ENCODE measurements at places on chromosomes 6 and 20.
A peak's percentile ranks its signal among the peaks of the same experiment; 100 is the strongest.

DNA sequence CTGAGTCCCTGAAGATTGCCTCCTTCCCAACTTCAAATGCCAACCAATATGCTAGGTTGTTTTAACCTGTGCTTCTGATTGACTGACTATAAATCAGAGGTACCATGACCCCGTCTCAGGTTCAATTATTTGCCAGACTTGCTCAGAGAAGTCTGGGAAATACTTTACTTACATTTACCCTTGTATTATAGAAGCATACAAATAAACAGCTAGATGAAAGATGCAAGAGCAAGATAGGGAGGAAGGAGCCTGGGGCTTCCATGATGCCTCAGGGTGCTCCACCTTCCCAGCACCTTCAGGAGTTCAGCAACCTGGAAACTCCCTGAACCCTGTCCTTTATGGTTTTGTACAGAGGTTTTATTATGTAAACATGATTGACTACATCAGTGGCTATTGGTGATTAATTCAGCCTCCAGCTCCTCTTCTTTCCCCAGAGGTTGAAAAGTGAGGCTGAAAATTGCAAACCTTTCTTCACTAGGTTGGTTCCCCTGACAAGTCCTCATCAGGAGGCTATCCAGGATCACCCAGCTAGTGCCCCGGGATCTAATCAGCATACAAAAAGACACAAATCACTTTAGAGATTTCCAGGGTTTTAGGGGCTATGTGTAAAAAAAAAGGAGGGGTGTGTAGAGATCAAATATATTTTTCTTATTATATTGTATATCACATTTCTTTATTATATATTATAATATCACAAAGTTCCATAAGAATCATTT is 547.7 kb downstream of the EPM2A start:
- DNase-seq, result no peak

DNA sequence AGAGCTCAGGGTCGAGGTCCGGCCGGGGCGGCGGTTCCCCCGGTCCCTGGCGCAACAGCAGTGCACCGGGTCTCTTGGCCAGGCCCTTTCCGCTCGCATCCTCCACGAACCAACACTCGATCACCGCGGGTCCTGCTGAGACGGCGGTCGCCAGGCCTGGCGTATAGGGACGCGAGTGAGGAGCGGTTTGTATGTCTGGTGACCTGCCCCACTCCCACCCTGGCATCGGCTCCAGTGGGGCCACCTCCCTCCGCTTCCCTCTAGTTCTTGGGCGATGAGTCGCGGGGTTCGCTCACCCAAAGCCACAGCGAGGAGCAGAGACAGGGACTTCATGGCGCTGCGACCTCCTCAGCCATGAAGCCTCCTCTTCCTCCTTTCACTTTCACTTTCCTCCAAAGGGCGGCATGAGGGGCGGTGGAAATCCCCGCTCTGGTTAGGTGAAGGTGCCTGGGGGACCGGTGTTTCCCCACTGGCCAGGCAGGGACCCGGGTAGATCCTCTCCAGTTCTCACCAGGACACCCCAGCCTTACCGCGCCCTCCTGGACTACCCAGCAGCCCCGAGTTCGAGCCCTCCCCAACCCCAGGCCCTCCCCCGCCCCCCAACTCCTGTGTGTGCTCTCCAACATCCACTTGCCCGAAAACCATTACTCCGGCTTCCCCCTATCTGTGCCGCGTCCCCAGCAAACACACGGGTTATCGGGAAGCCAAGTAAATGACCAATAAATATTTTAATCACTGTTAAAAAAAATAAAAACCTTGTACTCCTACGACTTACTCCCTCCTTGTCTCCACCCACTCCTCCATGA is at the start of gene TAPBP:
TAPBP (minus strand) TSS at position 370 of the 806 bp plus-strand sequence; CDS start at position 333, 37 bp downstream.
- no peak for DNase-seq

DNA sequence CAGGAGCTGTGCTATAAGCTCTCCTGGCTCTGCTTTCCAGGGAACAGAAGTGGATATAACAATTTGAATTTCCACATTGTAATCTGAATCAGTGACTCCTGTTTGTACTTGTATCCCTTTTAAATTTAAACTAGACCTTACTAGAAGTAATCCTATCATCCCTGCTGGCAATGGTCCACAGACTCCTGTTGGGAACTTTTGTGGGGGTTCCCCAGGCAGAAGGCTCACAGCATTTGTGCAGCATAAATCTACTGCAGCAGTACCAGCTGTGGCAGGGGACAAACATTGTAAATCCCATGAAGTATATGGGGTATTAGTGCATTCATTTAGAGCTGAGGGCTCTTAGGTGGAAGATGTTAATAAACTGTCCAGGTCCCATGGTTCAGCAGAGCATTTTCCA is 12.0 kb upstream of the PDCD2 start:
- DNase-seq, result no peak

GRCh38 chr20:6660441-6660840 is 107.0 kb upstream of the BMP2 start:
- peak; percentile 91 for DNase-seq

DNA sequence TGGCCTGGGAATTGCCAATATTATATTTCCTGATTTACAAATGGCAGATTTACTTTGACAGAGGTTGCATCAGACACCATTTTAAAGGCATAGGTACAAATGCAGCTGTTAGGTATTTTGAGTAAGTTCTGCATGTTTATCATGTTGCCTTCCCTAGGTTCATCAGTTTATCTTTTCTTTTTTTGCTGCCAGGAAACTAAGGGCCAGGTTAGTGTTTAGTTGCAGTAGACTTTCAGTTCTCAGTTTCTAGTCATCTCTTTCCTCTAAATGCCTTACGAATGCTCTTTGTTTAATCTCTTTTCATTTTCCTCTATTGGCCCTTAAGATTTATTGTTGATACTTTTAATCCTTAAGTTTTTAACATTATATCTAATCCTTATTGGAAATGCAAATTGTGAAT is 129.9 kb downstream of the SMAP1 start:
- no peak for DNase-seq

DNA sequence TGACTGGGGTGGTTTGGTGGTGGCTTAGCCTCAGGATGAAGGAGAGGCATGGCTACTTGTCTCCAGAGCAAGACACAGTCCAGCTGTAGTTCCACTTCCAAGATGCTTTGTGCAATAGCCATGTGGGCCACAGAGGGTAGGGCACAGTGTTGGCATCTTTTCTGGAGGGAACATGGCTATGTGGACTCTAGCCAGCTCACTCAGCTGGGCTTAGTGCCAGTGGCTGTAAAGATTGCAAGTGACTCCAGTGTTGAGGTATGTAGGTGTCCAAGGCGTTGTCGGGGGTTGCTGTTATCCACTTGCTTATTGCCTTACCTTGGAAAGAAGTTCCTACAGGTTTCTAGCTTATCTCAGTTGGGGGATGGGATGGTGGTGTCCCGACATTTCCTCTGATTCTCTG is 233.4 kb downstream of the CD109 start:
- DNase-seq, result peak; percentile 94

DNA sequence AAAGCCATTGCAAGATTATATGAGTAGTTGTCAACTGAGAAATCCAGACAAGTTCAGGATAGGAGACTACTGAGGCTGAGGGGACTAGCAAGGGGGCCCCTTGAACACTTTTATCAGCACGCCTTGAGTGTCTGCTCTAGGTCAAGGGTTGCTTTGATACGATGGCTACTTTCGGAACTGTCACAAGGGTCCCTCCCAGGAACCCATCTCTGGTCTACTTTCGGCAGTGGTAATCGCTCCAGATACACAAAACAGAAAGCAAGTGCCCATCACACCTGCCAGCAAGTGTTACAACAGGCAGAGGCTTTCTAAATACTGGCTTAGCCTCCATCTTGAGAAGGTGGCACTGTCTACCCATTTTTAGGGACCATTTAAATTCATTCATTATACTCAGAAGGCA is 61.1 kb downstream of the GJA10 start:
- no peak for DNase-seq

DNA sequence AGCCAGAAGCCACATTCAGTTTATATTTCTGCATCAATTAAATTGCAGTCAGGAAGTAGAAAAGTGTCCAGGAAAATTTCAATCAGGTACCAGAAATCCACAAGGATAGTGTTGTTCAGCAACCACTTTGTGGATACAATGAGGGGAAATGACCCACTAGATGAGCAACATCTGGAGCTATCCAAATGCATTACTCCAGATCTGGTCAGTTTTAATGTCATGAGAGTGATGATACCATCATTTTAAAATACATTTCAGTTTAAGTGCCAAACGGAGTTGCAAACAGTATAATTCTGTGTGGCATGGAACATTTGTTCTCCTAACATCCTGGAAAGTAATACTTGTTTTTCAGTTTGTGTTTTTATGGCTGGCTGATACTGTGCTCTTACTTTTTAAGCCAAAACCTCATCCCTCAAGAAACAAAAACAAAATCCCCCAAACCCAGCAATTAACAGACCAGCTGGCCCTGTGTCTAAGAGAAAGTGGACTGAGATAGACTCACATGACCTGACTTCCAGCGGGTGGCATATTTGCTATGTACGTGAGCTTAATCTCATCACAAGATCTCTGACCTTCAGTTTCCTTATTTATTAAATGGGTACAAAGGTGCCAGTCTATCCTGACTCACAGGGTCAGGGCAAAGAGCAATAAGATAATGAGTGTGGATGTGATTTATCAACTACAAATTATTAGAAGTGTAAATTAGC is 58.8 kb upstream of the CNKSR3 start:
- DNase-seq, result no peak

GRCh38 chr6:28258877-28259777 is at the start of gene NKAPL:
NKAPL (plus strand) TSS chr6:28259297; CDS start chr6:28259372, 75 bp downstream.
- no peak for DNase-seq

GRCh38 chr20:20327746-20328145 is 40.2 kb upstream of the INSM1 start:
- DNase-seq, result peak; percentile 41

DNA sequence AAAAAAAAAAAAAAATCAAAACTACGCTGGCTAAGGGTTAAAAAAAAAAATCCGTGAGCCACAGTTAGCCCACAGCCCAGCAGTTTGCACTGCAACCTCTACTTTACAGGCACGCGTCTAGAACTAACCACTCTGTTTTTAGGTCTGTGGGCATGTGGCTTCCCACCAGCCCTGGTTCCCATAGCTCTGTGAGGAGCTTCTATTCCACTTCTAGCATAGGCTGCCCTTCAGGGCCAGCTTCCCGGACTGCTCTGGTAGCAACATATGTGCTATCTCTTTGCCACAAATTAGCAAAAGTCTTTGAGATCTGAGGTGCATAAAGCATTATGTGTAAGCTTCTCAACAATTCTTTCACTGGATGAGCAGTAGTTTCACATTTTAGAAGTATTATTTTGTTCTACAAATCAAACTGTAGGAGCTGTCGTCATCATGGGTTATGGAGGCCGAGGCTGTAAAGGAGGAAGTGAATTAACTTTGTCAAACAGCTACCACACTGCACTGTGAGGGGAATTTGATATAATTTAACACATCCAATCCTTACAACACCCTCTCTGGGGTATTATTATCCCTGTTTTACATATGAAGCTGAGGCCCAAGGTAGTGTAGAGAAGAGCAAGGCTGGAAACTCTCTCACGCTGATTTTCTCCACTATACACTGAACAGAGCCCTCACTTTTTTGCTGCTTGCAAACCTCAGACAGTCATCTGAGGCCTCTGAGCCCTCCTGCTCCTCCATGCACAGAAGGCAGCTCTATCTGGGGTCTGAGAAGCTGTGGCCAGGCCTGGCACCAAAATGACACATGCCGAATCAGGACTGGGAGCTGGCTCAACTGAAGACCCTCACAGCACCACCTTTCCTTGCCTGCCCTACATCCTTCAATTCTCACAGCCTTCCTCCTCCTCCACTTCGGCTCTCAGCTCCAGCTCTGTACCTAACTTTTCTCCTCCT is 35.4 kb downstream of the MAN1A1 start:
- no peak for DNase-seq

- no peak for DNase-seq
Measured at GRCh38 chr6:44333942-44334341, 8.5 kb upstream of the SPATS1 start.

- no peak for DNase-seq
Measured at GRCh38 chr6:150016324-150017185, 8.8 kb downstream of the RAET1L start.

- DNase-seq, result peak; percentile 39
Measured at GRCh38 chr6:136284909-136285308, 4.7 kb downstream of the BCLAF1 start.

DNA sequence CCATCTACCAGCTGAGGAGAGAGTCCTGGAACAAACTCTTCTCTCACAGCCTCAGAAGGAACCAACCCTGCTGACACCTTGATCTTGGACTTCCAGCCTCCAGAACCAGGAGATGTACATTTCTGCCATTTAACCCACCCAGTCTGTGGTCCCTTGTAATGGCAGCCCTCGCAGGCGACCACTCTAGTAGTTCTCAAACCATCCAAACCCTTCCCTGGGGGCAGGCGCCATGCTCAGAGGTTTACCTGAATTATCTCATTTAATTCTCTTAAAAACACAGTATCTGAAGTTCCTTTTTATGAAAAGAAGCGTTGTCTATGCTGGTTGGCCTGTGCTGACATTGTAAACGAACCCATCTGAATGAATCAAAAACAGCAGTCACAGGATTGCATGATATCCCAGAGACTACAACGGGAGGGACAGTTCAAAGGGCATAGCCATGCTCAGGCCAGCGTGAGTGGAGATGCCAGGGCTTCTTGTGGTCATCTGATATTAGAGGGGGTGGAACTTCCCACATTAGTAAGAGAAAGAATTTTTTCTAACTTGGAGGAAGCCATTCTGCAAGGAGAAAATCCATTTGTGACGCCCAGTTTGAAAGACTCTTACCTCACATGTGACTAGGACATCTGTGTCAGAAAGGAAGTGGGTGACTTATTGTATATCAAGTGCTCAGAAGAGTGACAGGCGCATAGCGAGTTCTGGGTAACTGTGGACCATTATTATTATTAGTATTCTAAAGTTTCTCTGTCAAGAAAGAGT is 17.2 kb upstream of the TAGAP start:
- no peak for DNase-seq

DNA sequence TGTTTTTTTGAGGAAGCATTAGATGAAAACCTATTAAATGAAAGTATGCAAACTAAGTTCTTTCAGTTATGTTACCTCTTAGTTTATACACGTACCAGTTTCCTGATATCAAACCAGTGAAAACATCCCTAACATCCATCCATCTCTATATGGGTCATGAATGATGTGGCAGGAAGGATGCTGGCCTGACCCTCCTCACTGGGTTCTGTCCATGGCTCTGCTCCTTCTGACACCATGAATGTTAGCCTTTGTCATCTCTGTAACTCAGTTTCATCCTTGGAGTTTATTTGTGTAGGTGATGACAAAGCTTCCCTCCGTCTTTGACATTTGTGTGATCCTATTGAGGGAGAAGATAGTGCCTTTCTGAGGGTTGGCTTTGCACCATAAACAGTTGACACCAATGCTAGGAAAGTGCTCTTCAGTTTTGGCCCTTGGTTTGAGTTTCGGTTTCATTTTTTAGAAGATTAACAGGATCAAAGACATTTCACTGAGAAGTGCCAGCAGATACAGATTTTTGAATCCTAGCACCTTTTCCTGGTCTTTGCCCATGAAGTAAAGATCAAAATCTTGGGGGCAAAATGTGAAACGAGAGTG is 72.0 kb upstream of the SCGN start:
- DNase-seq, result no peak

GRCh38 chr6:28474441-28475219 is 31.3 kb upstream of the ZSCAN23 start:
- peak; percentile 87 for DNase-seq

All from foreskin keratinocyte (primary cell).